ENCODE measurements at places on chromosomes 12 and 14.

DNA sequence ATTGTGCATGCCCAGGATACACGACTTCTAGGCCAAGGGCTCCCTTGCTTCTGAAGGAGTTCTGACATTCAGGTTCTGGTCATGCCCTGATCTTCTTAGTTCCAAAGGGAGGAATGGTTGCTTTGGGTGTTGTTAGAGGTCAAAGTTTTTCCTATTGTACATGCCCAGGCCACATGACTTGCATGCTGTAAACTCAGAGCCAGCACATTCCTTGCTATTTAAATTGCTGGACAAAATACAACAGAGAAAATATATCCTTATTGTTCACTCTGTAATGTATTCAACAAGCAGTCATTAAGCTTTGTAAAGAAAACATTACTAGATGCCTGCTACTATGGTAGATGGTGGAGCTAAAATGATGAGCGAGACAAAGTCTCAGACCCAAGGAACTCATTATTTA is 71.2 kb upstream of the COCH start:
- no peak for DNase-seq

- no peak for DNase-seq
Observed at GRCh38 chr14:35958499-35958898, 132.4 kb downstream of the BRMS1L start.

DNA sequence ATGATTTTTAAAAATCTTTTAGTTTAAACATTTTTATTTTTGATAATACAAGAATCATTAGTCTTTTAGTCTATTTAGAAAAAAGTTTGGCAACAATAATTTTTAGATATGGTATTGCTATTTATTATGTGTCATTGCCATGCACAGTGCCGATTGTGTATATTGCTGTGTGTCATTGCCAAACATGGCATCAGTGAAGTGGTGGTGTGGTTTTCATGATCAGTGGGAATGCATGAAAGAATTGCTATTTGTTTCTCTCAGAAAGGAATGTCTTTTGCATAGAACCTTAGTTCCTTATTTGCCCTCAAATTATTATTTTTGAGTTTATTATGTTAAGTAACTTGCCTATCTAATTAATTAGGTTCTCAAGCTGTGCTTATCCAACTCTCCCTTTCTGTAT is 397.5 kb upstream of the PDE3A start:
- DNase-seq = no peak

- no peak for DNase-seq
Observed at GRCh38 chr12:26647088-26647487, 185.9 kb downstream of the ITPR2 start.

DNA sequence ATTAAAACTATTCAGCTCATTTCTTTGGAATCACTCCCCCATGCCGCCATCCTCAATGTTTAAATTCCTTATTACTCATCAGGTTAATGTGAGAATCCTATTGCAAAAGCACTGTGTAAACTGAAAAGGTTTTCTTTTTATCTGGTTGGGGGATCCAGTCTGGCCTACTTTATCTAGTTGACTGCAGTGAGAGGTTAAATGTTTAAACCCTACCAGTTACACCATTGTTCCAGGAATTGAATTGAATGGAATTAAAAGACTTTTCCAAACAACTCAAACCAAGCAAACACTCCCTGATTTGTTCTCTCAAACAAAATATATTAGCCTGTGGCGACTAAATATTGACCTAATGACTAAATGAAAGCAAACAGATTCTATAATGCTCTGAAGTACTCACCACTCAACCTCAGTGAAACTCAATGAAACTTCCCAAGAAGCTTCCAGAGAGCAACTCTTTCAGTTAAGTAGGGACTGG is 100.5 kb downstream of the VEZT start:
- peak; percentile 88 for DNase-seq

DNA sequence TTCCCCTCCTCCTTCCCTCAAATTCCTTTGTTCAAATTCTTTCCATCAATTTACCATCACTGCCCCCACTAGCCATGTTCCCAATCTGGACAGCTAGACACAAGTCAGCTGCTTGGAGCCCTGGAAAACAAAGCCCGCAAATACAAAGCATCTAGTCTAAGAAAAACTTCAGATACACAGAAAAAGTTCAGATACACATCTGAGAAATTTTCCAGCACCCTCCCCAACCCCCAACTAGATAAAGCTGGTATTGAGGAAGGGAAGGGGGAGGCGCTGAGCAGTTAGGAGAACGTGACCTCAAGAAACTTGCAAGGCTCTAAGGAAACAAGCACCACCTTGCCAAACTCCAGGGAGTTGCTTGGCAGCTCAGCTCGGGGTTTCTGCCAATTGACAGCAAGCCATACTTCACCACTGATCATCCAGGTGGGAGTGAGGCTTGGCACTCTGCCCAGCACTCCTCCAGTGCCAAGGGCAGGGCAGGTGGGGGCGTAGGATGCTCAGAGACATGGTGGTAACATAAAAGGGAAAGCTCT is 5.1 kb upstream of the CNIH1 start:
- DNase-seq = no peak

GRCh38 chr14:101962503-101962874 is 1.9 kb upstream of the DYNC1H1 start:
- DNase-seq = no peak

GRCh38 chr12:113333877-113334785 is 778 bp downstream of the SLC8B1 start:
- no peak for DNase-seq

DNA sequence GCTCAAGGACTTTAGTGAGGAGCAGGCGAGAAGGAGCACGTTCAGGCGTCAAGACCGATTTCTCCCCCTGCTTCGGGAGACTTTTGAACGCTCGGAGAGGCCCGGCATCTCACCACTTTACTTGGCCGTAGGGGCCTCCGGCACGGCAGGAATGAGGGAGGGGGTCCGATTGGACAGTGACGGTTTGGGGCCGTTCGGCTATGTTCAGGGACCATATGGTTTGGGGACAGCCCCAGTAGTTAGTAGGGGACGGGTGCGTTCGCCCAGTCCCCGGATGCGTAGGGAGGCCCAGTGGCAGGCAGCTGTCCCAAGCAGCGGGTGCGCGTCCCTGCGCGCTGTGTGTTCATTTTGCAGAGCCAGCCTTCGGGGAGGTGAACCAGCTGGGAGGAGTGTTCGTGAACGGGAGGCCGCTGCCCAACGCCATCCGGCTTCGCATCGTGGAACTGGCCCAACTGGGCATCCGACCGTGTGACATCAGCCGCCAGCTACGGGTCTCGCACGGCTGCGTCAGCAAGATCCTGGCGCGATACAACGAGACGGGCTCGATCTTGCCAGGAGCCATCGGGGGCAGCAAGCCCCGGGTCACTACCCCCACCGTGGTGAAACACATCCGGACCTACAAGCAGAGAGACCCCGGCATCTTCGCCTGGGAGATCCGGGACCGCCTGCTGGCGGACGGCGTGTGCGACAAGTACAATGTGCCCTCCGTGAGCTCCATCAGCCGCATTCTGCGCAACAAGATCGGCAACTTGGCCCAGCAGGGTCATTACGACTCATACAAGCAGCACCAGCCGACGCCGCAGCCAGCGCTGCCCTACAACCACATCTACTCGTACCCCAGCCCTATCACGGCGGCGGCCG is 1.1 kb downstream of the PAX9 start:
- peak; percentile 74 for DNase-seq

- DNase-seq = no peak
Observed at GRCh38 chr12:105030820-105031807, 45.0 kb downstream of the NOPCHAP1 start.

- DNase-seq = no peak
Observed at GRCh38 chr12:50718760-50719159, 45.1 kb upstream of the ATF1 start.

Measured in T47D (cell line).